Iris pigment epithelial cell (primary cell): ENCODE measurements at places on chromosomes 1 and 21.
A peak's percentile ranks its signal among the peaks of the same experiment; 100 is the strongest.

- no peak for DNase-seq
Measured at GRCh38 chr1:40273547-40274166, 15.6 kb downstream of the ZMPSTE24 start.

DNA sequence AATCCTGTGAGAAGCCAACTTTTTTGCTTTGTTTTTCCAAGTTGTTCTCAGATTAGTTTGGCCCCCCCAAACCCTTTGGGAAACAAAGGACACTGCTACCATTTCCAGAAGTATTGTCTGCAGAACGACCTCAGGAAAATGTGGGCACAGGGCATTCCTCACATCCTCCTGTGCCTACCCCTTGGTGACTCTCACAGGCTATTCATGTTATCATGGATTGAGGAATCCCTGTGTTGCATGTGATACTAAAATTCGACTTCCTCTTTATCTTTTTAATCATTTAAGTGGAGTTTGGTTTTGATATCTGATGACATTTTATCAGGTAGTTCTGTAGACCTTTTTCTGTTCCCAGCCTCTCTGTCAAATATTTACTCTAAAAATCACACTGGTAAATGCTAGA, 184.5 kb downstream of the FASLG start:
- DNase-seq, result no peak

GRCh38 chr1:199319341-199319740, 680.5 kb downstream of the PTPRC start:
- DNase-seq, result no peak

- DNase-seq, result no peak
Measured at GRCh38 chr1:245383396-245384330, 228.9 kb downstream of the KIF26B start.

- DNase-seq, result no peak
Measured at GRCh38 chr1:201420608-201421002, 925 bp downstream of the TNNI1 start.

GRCh38 chr1:71980556-71980955, 301.8 kb downstream of the NEGR1 start:
- DNase-seq, result no peak

DNA sequence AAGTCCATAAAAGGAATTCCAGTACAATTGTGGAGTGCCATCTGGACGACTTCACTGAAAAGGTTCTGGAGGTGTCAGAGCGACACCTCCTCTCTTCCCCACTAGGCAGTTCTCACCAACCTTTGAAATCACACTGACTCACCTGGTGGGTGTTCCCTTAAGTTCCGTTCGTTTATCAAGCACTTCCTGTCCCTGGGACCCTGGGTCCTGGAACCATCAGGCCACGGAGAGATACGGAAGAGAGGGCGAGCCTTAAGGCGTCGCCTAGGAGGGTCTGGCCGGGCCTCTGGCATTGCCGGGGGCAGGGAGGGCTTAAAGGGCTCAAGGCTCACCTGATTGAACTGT, 317 bp downstream of the SPAG17 start:
- no peak for DNase-seq

- DNase-seq, result peak; percentile 96
Measured at GRCh38 chr1:66575739-66576138, 41.8 kb downstream of the SGIP1 start.

- peak; percentile 73 for DNase-seq
Measured at GRCh38 chr1:34786521-34787325, 5.7 kb downstream of the GJB3 start.

- no peak for DNase-seq
Measured at GRCh38 chr1:159800177-159800930, 1.8 kb upstream of the FCRL6 start.

- DNase-seq, result no peak
Measured at GRCh38 chr1:228413241-228414010, 3.2 kb downstream of the TRIM17 start.

- no peak for DNase-seq
Measured at GRCh38 chr1:201504799-201505502, 2.0 kb downstream of the CSRP1 start.

DNA sequence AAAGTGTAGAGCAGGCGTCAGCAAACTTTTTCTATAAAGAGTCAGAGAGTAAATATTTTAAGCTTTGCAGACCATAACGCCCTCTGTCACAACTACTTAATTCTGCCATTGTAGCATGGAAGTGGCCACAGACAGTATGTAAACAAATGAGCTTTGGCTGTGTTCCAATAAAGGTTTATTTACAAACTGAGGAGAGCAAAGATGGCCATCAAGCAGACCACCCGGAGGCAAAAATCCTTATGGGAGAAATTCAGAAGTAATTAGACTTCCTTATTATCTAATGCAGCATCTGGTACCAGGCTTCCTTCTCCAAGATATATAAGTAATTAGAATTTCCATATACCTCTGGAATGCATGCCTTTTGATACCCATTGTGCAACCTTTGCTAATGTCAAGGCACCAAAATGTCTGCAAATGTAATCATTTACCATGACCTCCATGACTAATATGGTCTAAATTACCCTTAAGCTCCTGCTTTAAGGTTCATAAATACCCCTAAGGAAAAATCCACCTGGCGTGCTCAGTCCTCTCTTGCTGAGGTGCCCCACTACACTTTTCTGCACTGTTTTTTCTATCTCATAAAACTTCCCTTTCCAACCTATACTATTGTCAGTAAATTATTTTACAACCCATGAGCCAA, 377.8 kb downstream of the MATN1 start:
- DNase-seq, result no peak

- DNase-seq, result no peak
Measured at GRCh38 chr1:212482006-212482636, 49.4 kb downstream of the NENF start.

- no peak for DNase-seq
Measured at GRCh38 chr1:20210736-20211460, 24.6 kb upstream of the PLA2G2C start.

DNA sequence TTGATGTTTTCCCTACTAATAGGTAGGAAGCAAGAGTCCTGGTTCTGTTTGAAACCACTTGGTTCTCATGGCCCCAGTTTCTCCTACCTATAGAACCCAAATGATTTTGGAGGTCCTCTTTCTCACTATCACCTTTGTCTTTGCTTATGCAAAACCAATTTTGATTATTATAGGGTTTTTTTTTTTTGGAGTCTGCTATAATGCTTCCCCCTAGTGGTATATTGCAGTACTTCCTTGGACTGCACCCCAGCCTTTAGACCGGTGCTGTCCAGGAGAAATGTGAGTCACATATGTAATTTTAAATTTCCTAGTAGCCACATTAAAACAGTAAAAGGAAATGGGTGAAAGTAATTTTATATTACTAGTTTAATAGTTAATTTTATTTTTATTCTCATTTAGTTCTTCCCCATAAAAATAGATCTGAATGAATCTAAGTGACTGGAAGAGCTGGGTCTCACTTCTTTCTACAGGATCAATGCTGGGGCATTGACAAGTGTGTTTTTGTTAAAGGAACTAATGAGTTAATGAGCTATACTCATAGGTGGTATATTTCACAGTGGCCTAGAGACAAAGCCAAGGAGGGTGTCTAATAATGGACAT, 10.6 kb downstream of the FCMR start:
- peak; percentile 66 for DNase-seq

- no peak for DNase-seq
Measured at GRCh38 chr1:160666079-160666442, 19.2 kb upstream of the SLAMF1 start.

GRCh38 chr1:184596950-184597645, 157.6 kb downstream of the EDEM3 start:
- DNase-seq, result no peak

DNA sequence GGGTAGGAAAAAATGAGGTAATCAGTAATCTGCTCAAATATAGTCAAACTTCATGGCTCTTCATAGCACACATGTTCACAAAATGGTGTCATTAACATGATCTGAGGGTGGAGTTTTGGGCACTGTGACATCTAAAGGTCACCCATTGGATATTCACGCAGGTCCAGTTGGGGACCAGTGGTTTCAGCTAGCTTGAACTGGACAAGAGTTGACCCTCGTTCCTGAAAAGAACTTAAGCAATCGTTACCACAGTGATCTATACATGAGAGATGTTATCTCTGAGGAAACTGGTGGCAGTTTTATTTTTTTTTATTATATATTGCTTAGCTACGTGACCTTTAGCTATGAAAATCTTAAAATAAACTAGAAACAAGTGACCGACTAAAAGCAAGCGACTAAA, 3.0 kb upstream of the OR2C3 start:
- no peak for DNase-seq

DNA sequence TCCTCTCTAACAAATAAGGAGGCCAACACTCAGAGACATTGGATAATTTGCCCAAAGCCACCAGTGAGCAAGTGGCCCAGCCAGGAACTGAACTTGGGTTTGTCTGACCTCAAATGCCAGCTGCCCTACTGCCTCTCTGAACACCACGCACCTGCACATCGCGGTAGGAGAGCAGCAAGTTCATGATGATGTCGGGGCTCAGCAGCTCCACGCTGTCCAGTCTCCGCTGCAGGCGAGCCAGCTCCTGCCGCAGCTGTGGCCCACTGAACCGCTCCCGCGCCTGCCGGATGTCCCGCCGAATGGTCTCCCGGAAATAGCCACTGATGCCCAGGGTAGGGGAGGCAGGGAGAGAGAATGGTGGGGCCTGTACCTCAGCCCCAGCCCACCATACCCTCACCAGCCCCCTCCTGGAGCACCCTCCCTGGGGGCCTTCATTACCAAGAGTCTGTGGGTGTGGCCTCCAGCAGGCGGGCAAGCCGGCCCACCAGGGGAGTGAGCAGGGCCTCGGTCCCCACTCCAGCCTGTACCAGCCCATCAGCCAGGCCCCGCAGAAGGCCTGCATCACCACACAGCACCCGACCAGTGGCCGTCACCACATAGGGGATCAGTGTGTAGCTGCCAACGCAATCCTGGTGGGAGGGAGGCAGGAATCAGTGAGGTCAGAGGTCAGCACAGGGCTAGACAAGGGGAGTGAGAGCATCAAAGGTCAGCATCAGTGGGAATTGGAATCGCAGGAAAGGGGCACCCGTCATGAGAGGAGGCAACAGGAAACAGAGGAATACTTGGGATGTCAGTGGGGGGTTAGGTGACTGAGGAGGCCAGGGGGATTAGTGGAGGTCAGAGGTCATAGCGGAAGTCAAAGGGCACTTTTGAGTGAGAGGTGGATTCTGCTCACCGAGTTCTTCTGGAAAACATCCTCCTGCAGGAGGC, 2.7 kb downstream of the MAP3K6 start:
- DNase-seq, result no peak

- DNase-seq, result peak; percentile 91
Measured at GRCh38 chr1:204080163-204080903, 7.4 kb downstream of the SOX13 start.

- no peak for DNase-seq
Measured at GRCh38 chr1:11070876-11071275, 11.1 kb upstream of the SRM start.

GRCh38 chr1:93847811-93848288, 31.2 kb downstream of the DNTTIP2 start:
- peak; percentile 67 for DNase-seq

- no peak for DNase-seq
Measured at GRCh38 chr1:113003751-113004690, 48.0 kb upstream of the SLC16A1 start.
